ENCODE measurements at places on chromosomes 2 and 18. TPM values are rescaled to one million over a fixed set of nuclear protein-coding genes. Genes with fewer than 3 reads are reported as not detected.

- DNase-seq = no peak
Measured at GRCh38 chr2:216971593-216971992, 111.7 kb upstream of the TNP1 start.

DNA sequence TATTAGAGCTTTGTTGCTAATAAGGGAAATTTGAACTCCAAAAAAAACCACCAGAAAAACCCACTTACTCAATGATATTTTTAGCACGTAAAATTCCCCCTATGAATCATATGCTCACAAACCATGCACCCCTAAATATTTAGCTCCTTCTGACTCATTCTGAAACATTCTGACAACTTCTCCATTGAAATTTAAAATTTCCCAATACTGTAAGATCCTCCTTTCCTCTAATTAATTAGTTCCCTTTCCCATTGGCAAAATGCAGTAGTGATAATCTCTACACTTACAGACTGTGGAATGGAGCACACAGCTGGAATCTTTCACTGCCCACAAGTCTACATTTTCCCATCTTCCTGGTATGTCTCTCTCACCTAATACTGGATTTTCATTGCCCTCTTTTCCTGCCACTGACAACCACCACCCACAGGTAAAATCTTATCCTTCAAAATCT is 215.8 kb upstream of the ACVR2A start:
- peak; percentile 31 for DNase-seq

GRCh38 chr18:32478317-32478716 is 7.6 kb upstream of the GAREM1 start:
- no peak for DNase-seq

- DNase-seq = no peak
Measured at GRCh38 chr2:10009271-10009810, 34.0 kb upstream of the KLF11 start.

DNA sequence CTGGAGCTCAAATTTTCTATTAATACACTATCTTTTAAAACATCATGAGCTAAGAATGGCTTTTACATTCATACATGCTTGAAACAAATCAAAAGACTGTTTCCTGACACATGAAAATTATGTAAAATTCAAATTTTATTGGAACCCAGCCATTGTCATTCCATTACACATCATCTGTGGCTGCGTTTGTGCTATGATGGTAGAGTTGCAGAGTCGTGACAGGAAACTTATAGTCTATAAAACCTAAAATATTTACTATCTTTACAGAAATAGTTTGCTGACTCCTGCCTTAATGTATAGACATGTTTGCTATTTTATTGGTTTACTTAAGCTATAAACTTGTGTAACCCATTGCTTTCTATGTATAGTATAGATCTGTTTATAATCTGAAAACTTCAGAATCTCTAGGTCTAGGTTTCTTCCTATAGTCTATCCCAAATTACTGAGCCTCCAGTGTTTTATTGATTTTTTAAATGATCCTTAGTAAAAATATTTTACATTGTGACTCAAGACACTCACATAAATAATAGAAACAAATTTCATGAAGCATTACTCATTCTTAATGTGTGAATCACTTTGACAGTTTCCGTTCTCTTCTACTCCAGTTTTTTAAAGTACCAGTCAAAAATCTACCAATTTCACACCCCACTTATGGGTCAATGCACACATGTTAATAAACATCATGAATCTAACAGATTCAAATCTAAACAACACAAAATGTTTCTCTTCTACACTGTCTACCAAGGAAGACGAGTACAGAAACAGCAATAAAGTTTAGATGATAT is 26.4 kb upstream of the MRPL19 start:
- DNase-seq = peak; percentile 59

GRCh38 chr18:45015788-45016128 is 335.1 kb downstream of the SETBP1 start:
- no peak for DNase-seq

DNA sequence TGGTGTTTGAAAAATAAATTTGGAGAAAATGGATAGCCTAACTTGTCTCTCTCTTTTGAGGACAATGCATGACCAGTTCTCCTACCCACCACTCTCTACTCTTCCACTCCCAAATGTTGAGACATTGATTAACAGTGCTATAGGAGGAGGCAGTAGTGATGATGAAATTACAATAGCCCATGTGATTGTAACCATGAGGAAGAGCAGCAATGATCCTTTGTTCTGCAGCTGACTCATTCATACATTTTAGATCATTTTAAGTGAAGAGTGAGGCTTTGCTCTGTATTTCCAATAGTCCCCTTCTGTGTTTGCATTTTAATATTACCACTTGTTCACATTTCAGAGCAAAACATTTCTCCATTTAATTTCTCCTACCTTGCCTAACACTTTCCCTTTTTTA is 592.3 kb downstream of the THSD7B start:
- peak; percentile 52 for DNase-seq

DNA sequence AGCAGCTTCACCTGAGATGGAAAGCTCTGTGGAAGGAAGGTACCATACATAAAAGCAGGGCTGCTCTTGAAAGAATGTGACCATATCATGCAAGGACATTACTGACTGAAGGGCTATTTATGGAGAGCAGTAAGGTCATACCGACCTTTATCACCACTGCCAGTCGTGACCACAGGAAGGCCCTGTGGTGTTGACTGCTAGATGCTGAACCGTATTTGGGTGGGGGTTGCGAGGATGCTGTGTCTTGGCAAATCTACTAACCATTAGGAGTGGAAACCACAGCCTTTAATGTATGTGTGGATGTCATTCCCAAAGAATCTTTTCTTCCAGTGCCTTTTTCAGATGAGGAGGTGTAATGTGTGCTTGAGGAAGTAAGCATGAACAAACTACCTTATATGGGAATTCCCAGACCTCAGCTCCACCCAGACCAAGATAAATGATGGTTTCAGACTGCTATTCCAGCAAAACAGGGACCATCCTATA is 60.8 kb downstream of the LIMS1 start:
- DNase-seq = peak; percentile 99

DNA sequence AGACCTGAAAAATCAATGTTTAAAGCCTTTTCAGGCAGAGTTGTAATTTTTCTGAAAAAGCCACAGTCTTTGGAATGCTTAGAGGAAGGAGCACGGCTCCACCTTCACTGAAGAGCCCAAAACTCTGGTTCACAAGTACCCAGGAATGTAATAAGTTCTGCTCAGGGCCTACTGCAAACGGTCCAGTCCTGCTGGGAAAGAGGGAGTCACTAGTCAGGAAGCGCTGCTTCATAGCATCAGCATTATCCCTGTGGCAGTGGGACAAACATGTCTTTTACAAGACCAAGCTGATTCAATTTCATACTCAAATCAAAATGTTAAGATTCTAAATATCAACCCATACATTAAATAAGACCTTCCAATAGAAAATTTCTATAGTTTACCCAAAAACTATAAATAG is 152.9 kb upstream of the PGAP1 start:
- no peak for DNase-seq

DNA sequence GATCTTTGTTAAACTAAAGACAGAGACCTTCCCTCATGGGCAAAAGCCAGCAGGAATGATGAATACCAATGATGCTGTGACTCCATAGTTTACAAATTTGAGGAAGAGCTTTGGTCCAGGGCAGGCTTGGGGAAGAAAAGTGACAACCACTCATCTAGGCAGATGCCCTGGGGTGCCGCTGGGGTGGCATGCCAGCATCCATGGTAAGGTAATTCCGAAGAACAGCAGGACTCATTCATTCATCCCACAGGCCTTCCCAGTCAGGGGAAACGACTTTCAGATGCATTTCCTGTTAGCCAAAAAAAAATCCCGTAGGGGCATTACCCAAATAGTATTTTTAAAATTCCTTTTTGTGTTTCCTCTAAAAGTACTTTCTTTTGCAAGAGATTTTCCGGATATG is 180.7 kb upstream of the SERPINE2 start:
- DNase-seq = no peak

DNA sequence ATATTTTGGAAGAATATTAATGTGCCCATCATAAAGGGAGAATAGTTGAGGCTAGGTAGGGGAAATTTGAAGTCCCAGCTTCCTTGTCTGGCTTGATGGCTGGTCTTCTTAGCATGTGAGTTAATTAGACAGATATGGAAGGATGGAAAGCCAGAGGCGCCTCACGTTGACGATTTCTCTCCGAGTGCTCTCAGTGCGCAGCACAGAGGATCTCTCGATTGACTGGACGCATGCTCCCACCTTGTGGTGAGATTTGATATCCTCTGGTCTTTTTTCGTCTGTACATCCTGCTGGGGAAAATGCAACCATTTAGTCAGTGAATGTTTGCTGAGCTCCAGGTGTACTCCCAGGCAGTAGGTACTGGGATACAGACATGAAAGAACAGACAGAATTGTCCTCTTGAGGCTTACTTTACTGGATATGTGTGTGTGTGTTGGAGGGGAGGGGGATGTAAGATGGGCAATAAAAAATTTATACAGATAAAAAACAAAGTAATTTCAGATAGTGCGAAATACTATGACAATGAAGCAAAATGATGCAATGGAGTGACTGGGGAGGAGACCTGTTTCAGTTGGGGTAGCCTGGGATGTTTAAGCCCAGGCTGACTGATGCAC is 66.9 kb upstream of the ZNG1B start:
- peak; percentile 75 for DNase-seq

- peak; percentile 22 for DNase-seq
Measured at GRCh38 chr2:115165529-115166109, 723.2 kb downstream of the DPP10 start.

DNA sequence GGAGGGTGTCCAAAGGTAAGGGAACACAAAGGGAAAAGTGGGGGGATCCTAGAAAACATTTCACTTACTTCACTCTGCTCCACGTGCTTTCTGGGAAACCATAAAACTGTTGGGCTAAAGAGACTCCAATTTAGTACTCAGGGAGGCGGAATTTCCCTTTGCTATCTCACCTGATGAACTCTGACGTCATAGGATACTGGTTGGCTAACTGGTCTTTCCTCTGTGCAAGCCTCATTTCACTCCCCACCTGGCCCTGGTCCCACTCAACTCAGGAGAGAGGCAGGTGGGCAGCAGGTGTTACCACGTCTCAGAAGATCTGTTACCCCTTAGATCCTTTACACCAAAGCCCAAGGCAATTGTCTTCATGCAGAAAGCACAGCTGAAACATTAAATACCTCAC is 51.8 kb upstream of the PMAIP1 start:
- no peak for DNase-seq

GRCh38 chr2:206457188-206457634 is 13.9 kb downstream of the ADAM23 start:
- peak; percentile 52 for DNase-seq

- DNase-seq = no peak
Measured at GRCh38 chr2:146661473-146662096, 1183.2 kb upstream of the ACVR2A start.

GRCh38 chr18:10588975-10589374 is 63.1 kb downstream of the NAPG start:
- no peak for DNase-seq

- no peak for DNase-seq
Measured at GRCh38 chr18:25175558-25176517, 176.1 kb downstream of the ZNF521 start.

GRCh38 chr2:240820607-240821428 is 799 bp upstream of the KIF1A start:
- DNase-seq = no peak

DNA sequence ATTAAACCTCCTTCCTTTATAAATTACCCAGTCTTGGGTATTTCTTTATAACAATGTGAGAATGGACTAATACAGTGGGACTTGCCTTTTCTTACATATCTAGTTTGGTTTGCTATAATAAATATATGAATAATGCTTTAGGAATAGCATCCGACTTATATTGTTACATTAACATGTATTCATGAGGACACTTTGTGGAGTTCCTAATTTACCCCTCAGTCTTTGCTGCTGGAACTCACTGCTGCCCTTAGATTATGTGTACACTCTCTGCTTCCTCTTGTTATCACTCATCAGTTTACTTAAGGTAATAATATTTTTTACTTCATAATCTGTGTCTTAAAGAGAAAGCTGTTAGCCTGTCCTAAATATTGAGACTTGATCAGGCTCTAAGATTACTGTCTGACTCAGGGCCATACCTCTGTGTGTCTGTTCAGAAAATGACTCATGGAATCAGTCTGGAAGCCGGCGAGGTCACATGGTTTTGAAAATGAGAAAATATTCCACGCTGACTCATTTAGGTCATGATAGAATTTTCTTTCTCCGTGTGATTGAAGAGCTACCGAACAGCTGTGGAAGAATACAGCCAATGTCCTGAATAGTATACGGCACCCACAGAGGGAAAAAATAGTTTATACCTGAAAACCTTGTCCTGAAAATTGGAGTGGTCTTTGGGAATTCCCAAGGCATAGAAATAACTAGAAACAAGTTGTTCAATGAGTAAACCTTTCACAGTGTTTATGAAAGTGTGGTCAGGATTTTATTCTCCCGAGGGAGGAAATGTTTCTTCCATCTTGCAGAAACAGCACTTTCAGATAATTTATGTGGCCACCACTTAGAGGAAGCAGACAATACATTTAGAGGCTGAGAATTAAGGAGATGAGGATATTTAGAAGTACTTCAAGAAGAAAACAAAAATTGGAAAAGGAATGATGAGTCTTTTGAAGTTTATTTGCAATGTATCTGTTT is 156.4 kb downstream of the DSEL start:
- DNase-seq = peak; percentile 81

- peak; percentile 57 for DNase-seq
Measured at GRCh38 chr18:57107140-57107832, 39.6 kb upstream of the BOD1L2 start.

DNA sequence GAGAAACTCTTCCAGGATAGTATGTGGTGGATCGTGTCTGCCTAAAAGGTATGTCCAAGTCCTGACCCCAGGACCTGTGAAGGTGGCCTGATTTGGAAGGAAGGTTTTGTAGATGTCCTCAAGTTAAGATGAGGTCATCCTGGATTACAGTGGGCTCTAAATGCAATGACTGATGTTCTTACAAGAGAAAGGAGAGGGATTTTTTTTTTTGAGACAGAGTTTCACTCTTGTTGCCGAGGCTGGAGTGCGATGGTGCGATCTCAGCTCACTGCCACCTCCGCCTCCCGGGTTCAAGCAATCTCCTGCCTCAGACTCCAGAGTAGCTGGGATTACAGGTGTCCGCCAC is 19.9 kb downstream of the MBP start:
- DNase-seq = no peak

- no peak for DNase-seq
Measured at GRCh38 chr18:35861367-35862118, 110.9 kb upstream of the RMP24 start.

- DNase-seq = no peak
Measured at GRCh38 chr2:12170121-12170520, 423.7 kb downstream of the LPIN1 start.

GRCh38 chr2:20583425-20583881 is 67.4 kb downstream of the HS1BP3 start:
- no peak for DNase-seq

GRCh38 chr2:63767307-63767706 is 74.4 kb upstream of the UGP2 start:
- no peak for DNase-seq

GRCh38 chr18:8293184-8293583 is 316.1 kb upstream of the RAB12 start:
- DNase-seq = no peak

The OSBPL6 gene
- 11.8 TPM for total RNA-seq

The FKBP1B gene
- 15.2 TPM for total RNA-seq

The ZNF892 gene
- 8.7 TPM for total RNA-seq

The CD28 gene
- not detected for total RNA-seq

The CHRNG gene
- total RNA-seq = not detected

The UGT1A5 gene
- total RNA-seq = 0.53 TPM

The STAMBP gene
- 72.9 TPM for total RNA-seq

The PREPL gene
- total RNA-seq = 22.1 TPM

The RND3 gene
- 61.3 TPM for total RNA-seq

The PROM2 gene
- 40.7 TPM for total RNA-seq

The GAREM1 gene
- total RNA-seq = 2.3 TPM

The CTNNA2 gene
- total RNA-seq = not detected

The MYOM1 gene
- total RNA-seq = 0.07 TPM

All from foreskin keratinocyte (primary cell).